ENCODE measurements at places on chromosomes 13 and 19. TPM values are rescaled to one million over a fixed set of nuclear protein-coding genes. Genes with fewer than 3 reads are reported as not detected.

The MIA gene
- 0.89 TPM for total RNA-seq

The ZNF790 gene
- 7.0 TPM for total RNA-seq

The KIR2DL4 gene
- not detected for total RNA-seq

The PPM1N gene
- total RNA-seq: 3.3 TPM

The F2RL3 gene
- total RNA-seq: not detected

The ATP12A gene
- 4.9 TPM for total RNA-seq

The SYNE4 gene
- total RNA-seq: 1.9 TPM

The CABP5 gene
- total RNA-seq: not detected

The ONECUT3 gene
- total RNA-seq: not detected

The ZNF439 gene
- 6.2 TPM for total RNA-seq

The B3GNT8 gene
- 0.66 TPM for total RNA-seq

The CERS1 gene
- total RNA-seq: not detected

The LINGO3 gene
- 0.15 TPM for total RNA-seq

The OR2Z1 gene
- not detected for total RNA-seq

The DNM2 gene
- 154 TPM for total RNA-seq

The IQCN gene
- 1.3 TPM for total RNA-seq

The CYP4F2 gene
- not detected for total RNA-seq

The ZNF470 gene
- 3.5 TPM for total RNA-seq

Data from CD8-positive, alpha-beta memory T cell (primary cell).